Lung microvascular endothelial cell (primary cell): ENCODE measurements at places on chromosomes 13 and 19. TPM values are rescaled to one million over a fixed set of nuclear protein-coding genes. Genes with fewer than 3 reads are reported as not detected.

The MICU2 gene
- 25.1 and 29.8 TPM in 2 replicates for total RNA-seq

GRCh38 chr19:9620842-9621155 lies 233 bp downstream of the ZNF561 start:
- no peak for DNase-seq

GRCh38 chr13:99275093-99275469 lies 16.9 kb upstream of the GPR18 start:
- DNase-seq: peak; percentile 60

GRCh38 chr19:53057904-53058580 lies 13.5 kb downstream of the ERVV-2 start:
- no peak for DNase-seq

GRCh38 chr13:30792285-30793000 lies 57.1 kb downstream of the ALOX5AP start:
- peak; percentile 95 for DNase-seq

GRCh38 chr13:97109256-97109655 lies 112.9 kb upstream of the MBNL2 start:
- no peak for DNase-seq

DNA sequence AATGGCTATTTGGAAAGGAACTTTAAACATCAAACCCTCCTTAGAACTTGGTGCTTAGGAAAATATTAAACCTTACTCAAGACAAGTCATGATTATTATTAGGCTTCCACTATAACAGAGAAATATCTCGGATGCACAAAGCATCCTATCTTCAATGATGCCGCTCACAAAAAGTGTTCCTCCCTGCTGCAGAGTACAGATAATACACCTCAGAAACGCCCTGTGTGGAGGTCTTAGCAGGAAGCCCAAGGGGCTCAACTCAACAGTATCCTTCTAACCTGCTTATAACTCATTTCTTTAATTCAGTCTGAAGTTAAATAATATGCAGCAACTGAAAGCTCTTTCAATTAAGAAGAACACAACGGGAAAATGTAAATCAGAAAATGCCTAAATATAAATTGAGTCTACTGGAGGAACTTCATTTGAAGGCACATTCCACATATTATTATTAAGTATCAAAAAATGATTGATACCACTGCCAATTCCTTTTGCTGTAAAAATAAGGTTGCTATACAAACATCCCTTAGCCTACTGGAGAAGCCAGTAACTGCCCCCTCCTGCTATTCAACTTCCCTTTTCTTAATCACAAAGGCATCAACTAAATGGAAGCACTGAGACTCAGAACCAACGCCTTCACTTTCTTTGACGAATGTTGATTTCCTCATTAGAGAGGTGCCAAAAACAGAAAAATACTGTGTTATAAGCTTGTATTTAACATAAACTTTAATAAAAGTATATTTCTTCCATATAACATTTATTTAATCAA lies 12.0 kb downstream of the ELF1 start:
- DNase-seq: no peak

The PTPRH gene
- under 0.01 TPM in 2 replicates for total RNA-seq

DNA sequence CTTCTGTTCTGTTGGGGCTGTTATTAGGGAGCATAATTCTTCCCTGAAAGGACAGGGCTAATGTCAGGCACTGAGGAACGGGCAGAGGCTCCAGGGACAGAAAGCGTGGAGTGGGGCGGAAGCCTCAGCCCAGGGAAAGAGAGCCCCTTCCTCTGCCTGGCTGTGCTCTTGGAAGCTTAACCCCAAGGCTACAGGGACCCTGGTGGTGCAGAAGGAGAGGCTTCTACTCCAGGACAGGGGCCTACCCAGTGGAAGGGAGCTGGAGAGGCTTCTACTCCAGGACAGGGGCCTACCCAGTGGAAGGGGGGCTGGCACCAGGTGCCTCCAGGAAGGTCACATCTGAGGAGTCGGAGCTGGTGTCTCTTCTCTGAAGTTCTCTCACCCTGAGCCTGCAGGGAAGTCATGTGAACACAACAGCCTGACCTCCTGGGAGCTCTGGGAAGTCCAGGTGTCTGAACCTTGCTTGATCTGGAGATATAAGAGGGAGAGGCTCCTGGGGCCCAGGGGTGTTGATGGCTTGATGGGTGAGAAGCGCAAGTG lies 159.5 kb upstream of the SOX1 start:
- no peak for DNase-seq

The PSG2 gene
- total RNA-seq: not detected in 2 replicates

DNA sequence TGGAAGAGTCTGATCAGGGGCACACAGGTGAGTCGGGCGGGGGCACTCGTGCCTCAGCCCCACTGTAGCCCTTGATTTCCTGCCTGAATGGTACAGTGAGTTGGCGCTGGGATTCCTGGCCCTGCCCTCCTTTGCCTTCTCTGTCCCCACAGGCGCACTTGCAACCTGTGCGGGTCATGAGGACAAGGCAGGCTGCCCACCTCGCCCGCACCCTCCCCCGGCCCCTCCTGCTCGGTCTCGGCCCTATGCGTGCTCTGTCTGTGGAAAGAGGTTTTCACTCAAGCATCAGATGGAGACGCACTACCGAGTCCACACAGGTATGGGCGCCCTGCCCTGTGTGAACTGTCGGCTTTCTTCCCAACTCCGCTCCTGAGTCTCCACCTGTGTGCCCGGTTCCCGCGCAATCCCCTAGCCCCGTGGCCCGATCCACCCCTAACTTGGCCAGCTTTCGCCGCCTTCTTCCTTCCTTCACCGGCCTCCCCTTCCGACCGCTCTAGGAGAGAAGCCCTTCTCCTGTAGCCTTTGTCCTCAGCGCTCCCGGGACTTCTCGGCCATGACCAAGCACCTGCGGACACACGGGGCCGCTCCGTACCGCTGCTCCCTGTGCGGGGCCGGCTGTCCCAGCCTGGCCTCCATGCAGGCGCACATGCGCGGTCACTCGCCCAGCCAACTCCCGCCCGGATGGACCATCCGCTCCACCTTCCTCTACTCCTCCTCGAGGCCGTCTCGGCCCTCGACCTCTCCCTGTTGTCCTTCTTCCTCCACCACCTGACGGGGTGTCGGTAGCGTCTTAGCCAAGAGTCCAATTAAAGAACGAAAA lies 1.6 kb upstream of the KMT2B start:
- DNase-seq: peak; percentile 41

DNA sequence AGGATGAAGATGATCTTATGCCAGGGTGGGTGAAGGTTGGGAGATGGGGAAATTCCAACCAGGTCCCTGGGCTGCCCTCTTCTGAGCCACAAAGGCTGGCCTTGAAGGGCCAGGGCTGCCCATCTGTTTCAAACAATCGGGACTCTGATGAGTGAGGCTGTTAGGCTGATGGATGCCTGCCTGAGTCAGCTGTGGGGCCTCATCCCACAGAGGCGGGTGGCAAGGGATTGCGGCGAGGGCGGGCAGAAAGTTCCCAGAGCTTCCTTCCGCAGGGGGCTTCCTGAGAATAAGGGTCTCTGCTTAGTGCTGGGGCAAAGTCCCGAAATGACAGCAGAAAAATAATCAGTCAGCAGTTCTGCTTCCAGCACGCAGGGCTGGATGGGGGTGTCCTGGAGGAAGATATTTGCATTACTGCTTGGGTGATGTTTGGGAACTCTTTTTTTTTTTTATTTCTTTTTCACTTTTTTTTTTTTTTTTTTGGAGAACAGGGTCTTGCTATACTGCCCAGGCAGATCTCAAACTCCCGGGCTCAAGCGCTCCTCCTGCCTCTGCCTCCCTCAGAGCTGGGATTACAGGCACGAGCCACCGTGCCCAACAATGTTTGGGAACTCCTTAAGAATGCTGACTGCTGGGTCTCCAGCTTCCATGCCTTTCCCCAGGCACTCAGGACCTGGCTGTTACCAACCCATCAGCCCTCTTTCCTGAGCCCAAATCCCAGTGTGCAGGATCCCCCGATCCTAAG lies 14.1 kb downstream of the SH3GL1 start:
- DNase-seq: peak; percentile 41

DNA sequence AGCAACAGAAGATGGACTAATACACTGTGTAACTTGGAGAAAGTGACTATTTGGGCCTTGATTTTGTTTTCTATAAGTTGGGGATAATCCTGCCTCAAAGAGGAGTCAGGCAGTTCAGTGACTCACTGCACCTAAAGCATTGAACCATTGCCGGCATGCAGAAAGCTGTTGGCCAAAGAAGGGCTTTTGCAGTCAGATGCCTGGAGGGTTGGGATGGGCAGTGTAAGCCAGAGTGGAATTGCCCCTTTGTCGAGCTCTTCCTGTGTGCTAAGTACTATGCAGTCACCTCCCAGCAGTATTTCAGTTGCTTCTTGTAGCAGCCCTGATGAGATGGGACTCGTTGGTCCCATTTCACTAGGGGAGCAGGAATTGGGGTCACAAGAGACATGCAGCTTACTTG lies 11.1 kb downstream of the ZNF473 start:
- DNase-seq: no peak

DNA sequence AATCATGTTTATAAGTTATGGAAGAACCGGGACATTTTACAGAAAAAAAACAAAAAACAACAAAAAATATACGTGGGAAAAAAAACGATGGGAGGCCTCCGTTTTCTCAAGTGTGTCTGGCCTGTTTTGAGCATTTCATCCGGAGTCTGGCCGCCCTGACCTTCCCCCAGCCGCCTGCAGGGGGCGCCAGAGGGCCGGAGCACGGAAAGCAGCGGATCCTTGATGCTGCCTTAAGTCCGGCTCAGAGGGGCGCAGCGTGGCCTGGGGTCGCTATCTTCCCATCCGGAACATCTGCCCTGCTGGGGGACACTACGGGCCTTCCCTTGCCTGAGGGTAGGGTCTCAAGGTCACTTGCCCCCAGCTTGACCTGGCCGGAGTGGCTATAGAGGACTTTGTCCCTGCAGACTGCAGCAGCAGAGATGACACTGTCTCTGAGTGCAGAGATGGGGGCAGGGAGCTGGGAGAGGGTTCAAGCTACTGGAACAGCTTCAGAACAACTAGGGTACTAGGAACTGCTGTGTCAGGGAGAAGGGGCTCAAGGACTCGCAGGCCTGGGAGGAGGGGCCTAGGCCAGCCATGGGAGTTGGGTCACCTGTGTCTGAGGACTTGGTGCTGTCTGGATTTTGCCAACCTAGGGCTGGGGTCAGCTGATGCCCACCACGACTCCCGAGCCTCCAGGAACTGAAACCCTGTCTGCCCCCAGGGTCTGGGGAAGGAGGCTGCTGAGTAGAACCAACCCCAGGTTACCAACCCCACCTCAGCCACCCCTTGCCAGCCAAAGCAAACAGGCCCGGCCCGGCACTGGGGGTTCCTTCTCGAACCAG lies 1.8 kb upstream of the APOE start:
- DNase-seq: peak; percentile 61

GRCh38 chr13:98014766-98015165 lies 61.3 kb downstream of the IPO5 start:
- peak; percentile 69 for DNase-seq
